Sigmoid colon (tissue), 7 donors: ENCODE measurements at places on chromosomes 2 and 18.

GRCh38 chr18:12321333-12321732 is 13.3 kb downstream of the TUBB6 start:
- peak; percentile 45 for DNase-seq

DNA sequence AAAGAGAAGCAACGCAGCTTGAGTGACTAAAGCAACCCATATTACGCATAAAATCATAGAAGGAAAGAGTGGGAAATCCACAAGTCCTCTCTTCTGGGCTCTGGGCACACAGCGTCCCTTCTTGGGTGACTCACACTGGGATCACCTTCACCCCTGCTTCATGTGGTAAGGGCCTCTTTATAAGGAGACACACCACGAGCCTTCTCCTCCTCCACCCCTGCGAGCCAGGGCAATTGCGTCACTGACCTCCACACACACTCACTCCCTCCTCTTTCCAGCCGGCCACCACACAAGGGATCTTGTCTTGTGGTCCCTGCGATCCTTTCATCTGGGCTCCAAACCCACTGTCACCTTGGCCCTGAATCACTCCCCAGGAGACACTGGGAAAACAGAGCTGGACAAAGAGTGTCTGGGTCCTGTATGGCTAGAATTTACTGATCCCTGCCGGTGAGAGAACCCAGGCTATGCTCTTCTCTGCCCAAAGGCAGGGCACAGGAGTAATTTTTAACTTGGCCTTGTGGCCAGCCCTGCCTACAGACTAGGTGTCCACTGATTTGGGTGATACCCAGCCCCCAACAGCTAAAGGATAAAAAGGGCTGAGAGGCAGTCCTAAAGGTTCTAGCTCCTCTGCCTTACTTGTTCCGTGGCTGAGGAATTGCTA is 35.3 kb downstream of the NHEJ1 start:
- DNase-seq, result peak; percentile 75

- DNase-seq, result no peak
These were observed 2186.3 kb upstream of the CELF4 start for GRCh38 chr18:39751921-39752320.

DNA sequence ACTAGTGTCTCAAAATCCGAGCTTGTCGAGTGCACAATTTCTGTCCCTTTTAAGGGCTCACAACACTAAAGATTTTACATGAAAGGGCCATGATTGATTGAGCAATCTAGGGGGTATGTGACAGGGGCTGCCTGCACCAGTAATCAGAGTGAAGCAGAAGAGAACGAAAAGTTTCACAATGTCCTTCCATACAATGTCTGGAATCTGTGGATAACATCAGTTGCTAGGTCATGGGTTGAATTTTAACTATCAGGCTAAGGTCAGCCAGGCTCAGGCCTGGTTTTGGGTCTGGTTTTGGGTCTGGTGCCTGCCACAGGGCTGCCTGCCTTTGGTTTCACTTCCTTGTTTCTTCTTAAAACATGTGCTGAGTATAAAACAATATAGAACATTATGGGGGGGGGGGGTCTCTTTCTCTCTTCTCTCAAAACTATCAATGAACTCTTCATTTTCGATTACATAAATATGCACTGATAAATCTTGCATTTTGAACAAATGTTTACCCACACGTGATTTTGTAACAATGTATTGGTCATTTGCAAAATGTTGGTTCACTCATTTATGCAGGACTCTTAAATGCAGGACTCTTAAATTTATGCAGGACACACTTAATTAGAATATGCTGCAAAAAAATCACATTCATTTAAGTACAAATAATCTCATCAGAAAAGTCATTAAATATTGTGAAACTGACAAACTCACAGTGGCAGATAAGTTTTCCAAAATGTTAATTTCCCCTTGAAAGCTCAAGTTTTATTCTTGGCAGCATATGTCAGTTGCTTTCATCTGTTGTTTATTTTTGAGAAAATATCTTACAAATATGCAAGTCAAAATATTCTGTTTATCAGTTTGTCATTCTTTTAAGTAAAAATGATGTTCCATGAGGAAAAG is 290.5 kb upstream of the KYNU start:
- no peak for DNase-seq
